ENCODE measurements at places on chromosomes 2 and 18. TPM values are rescaled to one million over a fixed set of nuclear protein-coding genes. Genes with fewer than 3 reads are reported as not detected.

- no peak for DNase-seq
These were observed 41.4 kb upstream of the EPG5 start for GRCh38 chr18:46008531-46008930.

DNA sequence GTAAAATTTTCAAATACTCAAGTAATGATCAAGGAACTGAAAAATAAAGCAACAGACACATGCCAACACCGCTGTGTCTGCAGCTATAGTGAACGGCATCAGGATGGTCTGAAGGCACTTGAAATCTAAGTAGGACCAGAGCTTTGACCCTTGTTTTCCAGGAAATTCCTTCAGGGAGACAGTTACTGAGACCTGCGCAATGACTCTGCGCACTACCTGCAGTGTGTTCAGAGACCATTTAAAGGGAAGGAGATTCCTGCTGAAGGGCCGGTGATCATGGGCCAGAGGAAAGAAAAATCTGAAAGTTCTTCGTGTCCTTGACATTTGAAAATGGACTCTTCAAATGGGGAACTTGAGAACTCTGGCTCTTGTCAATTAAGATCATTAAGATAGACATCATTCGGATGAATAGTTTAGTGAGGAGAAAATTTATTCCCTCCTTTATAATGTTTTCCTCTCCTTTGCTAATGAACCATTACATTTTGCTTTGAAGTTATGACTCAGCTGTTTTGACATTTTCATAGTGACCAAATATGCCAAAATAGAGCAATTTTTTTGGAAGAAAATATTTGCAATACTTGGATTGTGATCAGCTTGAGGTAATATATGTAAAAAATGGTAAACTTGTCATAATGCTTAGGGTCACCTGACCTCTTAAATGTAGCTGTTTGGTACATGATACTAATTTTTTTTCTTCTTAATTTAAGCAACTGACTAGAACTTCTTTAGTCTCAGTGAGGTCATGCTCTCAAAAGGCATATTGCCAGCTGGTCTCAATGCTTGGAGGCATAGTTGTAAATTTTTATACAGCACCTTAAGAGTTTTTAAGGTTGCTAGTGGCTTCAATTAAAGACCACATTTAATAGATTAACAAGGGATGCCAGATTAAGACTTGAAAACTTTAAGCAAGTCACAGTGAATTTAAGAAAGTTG lies 329.3 kb downstream of the ARHGAP15 start:
- DNase-seq, result no peak

GRCh38 chr2:218137514-218137913 lies 11.7 kb downstream of the CXCR2 start:
- no peak for DNase-seq

DNA sequence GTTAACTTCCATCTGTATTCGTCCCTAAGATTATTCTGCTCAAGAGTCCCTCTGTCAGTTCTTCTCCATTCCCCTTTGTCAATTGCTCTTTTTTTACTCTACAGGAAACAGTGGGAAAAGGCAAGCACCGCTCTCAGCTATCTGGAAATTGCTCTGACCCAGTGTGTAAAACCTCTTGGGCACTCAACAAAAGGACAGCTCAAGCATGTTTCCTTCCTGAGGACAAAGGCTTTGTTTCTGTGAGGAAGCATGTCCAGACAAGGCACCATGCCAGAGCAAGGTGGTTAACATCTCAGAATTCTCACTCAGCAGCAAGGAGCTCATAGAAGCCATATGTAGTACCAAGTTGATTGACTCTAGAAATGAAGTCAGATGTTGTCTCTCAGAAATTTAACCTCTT lies 735.6 kb downstream of the TSN start:
- DNase-seq, result no peak

Gene ASB18
- total RNA-seq, result not detected

Data from epithelial cell of proximal tubule (primary cell).